ENCODE measurements at places on chromosomes 6 and 20.
A peak's percentile ranks its signal among the peaks of the same experiment; 100 is the strongest.

GRCh38 chr6:53627391-53628218, 38.0 kb downstream of the KLHL31 start:
- no peak for DNase-seq

DNA sequence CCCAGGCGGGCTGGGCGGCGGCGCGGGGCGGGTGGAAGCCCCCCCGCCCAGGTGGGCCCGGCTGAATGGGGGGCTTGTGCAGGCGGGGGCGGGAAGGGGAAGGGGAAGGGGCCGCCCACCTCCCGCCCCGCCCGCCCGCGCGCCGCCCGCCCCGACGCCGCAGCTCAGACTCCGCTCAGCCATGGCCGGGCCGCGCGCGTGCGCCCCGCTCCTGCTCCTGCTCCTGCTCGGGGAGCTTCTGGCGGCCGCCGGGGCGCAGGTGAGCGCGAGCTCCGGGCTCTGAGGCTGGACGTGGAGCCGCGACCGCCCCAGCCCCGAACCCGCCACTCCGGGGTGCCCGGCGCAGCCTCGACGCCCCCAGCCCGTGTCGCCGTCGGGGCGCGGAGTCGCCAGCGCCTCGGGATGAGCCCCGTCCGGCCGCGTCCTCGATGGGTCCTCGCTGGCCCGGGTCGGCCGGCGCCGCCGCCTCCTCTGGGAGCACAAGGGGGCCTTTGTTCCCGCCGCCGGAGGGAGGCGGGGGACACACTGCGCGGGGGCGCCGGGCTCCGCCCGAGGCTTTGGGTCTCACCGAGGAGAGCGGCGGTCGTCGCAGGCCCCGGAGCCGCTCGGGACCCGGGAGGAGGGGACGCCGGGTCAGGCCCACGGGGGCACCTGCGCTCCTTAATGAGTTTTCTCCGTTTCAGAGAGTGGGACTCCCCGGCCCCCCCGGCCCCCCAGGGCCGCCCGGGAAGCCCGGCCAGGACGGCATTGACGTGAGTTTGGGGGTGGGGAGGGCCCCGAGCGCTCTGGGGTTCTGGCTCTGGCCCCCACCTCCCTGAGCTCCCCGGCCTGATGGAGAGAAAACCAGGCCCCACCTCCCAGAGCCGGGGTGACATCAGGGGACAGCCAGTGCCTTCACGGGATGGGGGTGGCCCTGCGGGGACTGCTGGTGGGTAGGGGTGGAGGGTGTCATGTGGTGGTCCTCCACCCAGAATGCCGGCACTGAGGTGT, at the start of gene COL9A3:
Gene COL9A3 (plus strand): TSS at position 167 of the 990 bp plus-strand sequence. CDS start 15 bp downstream, at position 182.
- DNase-seq = no peak

- no peak for DNase-seq
Measured at GRCh38 chr6:42359021-42359420, 92.7 kb downstream of the TRERF1 start.

GRCh38 chr6:43077981-43078511, 1.9 kb downstream of the PTK7 start:
- DNase-seq = peak; percentile 67

GRCh38 chr20:18685406-18685805, 97.6 kb downstream of the DTD1 start:
- DNase-seq = no peak

GRCh38 chr6:14366872-14367271, 249.3 kb downstream of the CD83 start:
- DNase-seq = no peak

GRCh38 chr20:15627501-15627903, 945.7 kb downstream of the KIF16B start:
- DNase-seq = no peak

- peak; percentile 25 for DNase-seq
Measured at GRCh38 chr20:45174434-45175364, at the start of gene PI3. Gene PI3 (plus strand): TSS chr20:45174902. CDS start chr20:45174923, 21 bp downstream.

DNA sequence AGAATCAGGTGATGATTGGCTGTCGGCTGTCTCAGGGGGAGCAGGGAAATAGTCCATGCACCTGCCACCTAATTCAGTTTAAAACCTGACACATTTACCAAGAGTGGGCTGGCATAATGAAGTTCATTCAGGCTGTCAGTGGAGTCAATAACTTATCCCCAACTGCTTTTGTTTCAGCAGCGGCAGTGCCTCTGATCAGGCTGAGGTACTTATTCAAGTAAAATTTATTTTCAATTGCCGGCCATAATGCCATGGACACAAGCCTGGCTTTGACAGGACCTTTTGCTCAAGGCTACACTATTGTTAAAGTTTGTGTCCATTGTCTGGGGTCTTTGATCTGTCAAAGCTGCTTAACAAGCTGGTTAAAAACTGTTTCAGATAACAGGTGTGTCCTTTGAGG, 20.6 kb downstream of the OLIG3 start:
- DNase-seq = no peak

- DNase-seq = no peak
Measured at GRCh38 chr6:67914419-67914818, 720.7 kb upstream of the ADGRB3 start.

- DNase-seq = no peak
Measured at GRCh38 chr20:19397666-19398065, 185.2 kb downstream of the SLC24A3 start.

DNA sequence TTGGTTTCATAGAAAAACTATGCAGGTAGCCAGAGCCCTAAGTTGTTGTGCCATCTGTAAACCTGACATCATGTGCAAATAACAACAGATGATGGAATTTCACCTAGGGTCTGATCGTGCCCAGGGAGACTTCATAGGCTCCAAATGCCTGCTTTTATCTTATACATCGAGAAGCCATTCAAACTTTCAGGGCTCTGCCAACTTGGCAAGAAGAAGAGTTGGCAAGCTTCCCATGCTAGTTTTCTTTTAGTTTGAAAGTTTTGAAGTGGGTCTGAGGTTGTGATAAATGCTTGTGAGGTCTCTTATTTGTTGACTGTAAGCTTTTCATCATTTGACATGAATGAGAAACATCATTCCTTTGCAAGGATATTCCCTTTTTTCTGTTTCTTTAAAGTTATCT, 175.4 kb upstream of the FLRT3 start:
- no peak for DNase-seq

GRCh38 chr20:55586610-55587009, 418.7 kb downstream of the CBLN4 start:
- no peak for DNase-seq

GRCh38 chr6:157106487-157106886, 216.8 kb downstream of the TMEM242 start:
- no peak for DNase-seq

DNA sequence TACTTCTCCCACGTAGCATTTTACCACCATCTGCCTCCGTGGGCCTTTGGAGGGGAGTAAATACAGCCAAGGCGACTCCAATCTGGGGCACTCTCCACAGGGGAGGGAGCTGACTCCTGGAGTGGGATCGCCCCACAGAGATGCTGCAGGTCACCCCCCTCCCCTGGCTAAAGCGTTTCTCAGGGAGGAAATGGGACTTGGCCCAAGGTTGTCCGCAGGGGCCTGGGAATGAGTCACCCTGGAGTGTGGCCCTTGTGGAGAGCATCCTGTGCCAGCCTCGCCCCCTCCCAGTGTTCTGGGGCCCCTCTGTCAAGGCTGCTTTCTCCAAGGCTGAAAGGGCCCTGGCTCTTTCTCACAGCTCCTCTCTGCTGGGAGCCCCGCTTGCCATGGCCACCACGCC, 84.5 kb upstream of the QKI start:
- no peak for DNase-seq

- no peak for DNase-seq
Measured at GRCh38 chr6:97282238-97282725, 734 bp downstream of the MMS22L start.

DNA sequence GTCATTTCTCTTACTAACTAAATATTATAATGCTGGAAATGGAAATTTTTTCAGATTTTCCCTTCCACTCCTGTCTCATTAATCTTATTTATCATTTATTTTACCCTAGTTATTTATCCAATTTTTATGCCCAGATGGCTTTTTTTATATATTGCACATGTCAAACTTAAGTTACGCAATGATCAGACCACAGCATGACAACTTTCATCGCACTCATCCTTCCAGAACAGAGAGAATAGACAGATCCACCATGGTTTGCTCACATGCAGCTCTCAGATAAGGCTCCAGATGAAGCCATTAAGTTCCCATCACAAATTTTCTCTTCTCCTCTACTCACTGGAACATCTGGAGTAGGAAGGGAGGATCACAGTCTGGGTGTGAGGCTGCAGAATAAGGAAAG, 48.7 kb downstream of the MAP7 start:
- DNase-seq = no peak

DNA sequence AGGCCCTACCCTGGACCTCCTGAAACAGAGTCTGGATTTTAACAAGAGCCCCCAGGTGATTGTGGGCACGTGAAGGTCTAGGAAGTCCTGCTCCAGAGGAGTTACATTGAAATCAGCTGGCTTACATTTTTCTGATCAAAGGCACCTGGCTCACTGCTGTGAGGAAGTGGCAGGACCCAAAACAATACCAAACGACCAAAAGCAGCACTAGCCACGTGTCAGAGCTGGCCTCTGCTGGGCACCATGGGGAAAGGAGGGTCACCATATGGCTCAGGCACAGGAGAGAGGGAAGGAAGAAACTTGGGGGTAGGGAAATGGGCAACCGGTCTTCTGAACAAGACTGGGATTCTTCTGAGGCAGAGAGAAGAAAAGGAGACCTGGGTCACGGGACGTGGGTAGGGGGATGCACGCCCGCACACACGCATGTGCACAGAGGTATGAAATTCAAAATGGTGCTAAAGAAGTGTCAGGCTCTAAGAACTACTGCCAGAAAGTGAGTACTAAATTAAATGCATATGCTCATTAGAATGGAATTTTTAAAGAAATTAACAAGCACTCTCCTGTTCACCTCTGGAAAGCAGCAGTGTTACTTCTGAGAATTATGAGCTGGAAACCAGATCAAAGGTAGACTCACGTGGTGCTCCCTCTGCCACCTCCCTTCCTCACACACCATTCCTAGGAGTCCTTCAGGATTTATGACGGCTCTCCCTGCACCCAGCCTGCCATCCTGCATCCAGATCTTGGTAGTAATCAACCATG, 113.6 kb downstream of the TRERF1 start:
- no peak for DNase-seq

DNA sequence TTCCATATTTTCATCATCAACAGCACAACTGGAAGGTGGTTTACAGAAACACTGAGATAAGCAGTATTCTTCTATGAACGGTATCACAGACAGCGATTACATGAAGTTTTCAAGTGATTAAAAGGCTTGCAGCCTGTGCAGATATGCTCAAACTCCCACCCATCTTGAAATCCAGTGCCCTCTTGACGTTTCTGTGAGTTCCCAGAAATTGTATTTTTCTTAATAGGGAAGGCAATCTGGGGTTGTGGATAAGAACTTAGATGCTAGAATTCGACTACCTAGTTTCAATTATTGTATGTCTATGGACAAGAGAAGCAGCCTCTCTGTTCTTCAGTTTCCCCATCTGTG, 290.3 kb downstream of the ZNF217 start:
- no peak for DNase-seq

DNA sequence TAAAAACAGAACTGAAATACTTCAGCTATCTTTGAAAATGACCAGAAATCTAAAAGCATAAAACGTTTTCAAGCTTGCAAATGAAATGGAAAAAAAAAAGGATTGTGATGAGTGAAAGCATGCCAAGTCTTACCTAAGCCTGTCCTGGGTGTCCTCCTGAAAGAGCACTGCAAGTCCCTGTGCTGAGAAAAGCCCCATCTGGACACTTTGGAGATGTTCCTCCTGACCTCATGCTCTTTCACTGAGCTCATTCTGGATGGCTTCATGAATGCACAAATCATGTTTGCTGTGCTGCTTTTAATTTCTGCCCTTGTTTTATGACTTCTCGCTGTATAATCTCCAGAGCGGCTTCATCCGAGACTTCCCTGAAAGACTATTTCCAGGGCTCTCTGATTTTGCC, 136.0 kb downstream of the SOD2 start:
- no peak for DNase-seq

- no peak for DNase-seq
Measured at GRCh38 chr20:13174402-13174801, 46.7 kb upstream of the ISM1 start.

GRCh38 chr6:40138273-40138720, 204.0 kb upstream of the MOCS1 start:
- DNase-seq = no peak
